Type B pancreatic cell (in vitro differentiated cells): ENCODE measurements at places on chromosomes 5 and 9. TPM values are rescaled to one million over a fixed set of nuclear protein-coding genes. Genes with fewer than 3 reads are reported as not detected.

Gene C5orf47
- not detected in 2 replicates for total RNA-seq

Gene RPS23
- 2,642 and 2,645 TPM in 2 replicates for total RNA-seq

Gene LCN15
- total RNA-seq = 0.77 and 0.93 TPM in 2 replicates

Gene PCDHB5
- 7.3 and 28.8 TPM in 2 replicates for total RNA-seq

Gene IL4
- total RNA-seq = not detected in 2 replicates

Gene RFESD
- total RNA-seq = 1.6 and 2.5 TPM in 2 replicates

Gene SLC36A3
- not detected in 2 replicates for total RNA-seq

Gene SLC25A51
- 26.9 and 32.5 TPM in 2 replicates for total RNA-seq

Gene GOLGA2
- total RNA-seq = 91.5 and 124 TPM in 2 replicates

Gene TAS2R1
- total RNA-seq = not detected in 2 replicates

Gene ZNG1A
- 22.7 and 29.2 TPM in 2 replicates for total RNA-seq

Gene ZDHHC11B
- total RNA-seq = 2.2 and 4.0 TPM in 2 replicates

Gene CATSPER3
- total RNA-seq = 0.22 and 0.74 TPM in 2 replicates

Gene IFNB1
- total RNA-seq = not detected in 2 replicates

- no peak for DNase-seq
Observed at GRCh38 chr5:126741361-126741760, 35.6 kb upstream of the LMNB1 start.

DNA sequence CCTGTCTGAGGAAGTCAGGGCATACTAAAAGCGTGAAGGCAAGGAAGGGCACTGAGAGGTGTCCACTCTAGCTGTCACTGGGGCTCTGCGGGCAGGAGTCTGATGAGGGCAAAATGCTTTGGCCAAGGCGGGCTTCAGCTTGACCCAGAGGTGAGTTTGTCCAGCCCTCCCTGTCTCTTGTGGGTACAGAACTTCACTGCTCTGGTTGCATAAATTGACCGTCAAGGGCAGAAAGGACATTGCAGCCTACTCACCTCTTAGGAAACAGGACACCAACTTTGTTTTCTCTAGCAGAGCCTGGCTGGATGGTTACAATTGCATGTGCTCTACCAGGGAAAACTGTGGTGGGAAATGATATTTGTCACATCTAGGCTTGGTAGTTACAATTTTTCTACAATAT is 170.9 kb downstream of the TMEM38B start:
- no peak for DNase-seq

- DNase-seq = no peak
Observed at GRCh38 chr9:18601026-18601425, 127.1 kb downstream of the ADAMTSL1 start.

GRCh38 chr5:42495914-42496313 is 72.7 kb downstream of the GHR start:
- DNase-seq = no peak

DNA sequence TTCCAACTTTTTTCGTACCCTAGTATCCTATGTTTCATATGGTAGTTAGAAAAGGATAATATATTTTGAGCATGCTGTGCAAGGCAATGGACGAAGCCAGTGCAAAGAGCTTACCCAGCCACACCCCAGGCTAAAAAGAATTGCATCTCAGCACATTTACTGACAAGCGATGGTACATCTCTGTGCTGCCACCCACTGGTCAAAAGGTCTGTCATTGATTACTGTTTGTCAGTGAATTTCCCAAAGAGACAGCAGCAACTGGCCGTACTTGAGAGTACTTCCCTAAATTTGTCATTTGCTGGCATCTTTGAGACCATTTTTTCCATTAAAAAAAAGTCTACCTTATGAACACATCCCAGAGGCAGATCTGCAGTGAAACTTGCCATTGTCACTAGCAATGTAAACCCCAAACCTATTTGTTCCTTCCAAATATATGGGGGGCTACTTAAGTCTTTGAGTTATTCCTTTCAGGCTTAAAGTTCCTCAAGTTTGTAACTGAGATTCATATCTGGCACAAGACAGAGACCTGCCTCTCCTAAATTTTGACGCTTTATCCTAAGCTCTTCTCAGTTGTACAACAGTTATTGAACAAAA is 184.3 kb downstream of the CTNND2 start:
- DNase-seq = no peak

DNA sequence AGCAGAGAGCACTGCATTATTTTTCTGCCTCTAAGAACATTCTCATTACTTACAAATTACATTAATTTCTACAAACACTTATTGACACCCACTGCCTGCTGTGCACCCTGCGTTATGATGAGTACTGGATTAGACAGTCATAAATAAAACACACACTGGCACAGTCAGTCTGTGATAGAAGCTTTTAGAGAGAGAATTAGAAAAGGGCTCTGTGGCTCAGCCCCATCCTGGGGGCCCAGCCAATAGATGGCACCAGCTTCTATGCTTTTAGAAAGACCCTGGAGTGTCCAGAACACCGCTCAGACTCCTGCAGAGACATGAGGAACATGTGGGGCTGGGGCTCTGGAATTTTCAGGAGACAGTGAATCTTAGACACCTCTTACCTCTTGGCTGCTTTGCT is 61.0 kb upstream of the RAPGEF1 start:
- DNase-seq = no peak

GRCh38 chr9:133090187-133090586 is 28.4 kb downstream of the CEL start:
- DNase-seq = no peak

- DNase-seq = no peak
Observed at GRCh38 chr5:141914199-141914743, 9.4 kb upstream of the DELE1 start.

- peak; percentile 64 for DNase-seq
Observed at GRCh38 chr9:93297659-93298497, 113.9 kb downstream of the WNK2 start.

DNA sequence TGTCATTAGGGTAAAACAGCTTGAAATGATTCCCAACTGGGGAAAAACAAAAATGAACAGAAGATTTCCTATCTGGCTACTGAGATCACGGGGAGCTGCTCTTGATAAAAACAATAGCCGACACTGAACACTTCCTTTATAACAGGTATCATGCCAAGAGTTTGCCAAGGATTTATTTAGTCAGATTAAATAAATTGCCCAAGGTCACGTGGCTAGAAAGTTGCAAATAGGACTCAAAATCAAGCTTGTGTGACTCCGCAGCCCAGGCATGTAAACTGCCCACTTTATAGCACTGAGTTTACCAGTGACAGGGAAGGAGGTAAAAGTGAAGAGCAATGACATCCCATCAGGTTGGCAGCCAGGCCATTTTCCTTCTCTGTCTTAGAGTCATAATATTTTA is 120.7 kb upstream of the ZNF618 start:
- no peak for DNase-seq

- no peak for DNase-seq
Observed at GRCh38 chr5:159377653-159378052, 47.4 kb upstream of the IL12B start.

GRCh38 chr9:76366275-76366674 is 28.0 kb downstream of the RFK start:
- DNase-seq = no peak

DNA sequence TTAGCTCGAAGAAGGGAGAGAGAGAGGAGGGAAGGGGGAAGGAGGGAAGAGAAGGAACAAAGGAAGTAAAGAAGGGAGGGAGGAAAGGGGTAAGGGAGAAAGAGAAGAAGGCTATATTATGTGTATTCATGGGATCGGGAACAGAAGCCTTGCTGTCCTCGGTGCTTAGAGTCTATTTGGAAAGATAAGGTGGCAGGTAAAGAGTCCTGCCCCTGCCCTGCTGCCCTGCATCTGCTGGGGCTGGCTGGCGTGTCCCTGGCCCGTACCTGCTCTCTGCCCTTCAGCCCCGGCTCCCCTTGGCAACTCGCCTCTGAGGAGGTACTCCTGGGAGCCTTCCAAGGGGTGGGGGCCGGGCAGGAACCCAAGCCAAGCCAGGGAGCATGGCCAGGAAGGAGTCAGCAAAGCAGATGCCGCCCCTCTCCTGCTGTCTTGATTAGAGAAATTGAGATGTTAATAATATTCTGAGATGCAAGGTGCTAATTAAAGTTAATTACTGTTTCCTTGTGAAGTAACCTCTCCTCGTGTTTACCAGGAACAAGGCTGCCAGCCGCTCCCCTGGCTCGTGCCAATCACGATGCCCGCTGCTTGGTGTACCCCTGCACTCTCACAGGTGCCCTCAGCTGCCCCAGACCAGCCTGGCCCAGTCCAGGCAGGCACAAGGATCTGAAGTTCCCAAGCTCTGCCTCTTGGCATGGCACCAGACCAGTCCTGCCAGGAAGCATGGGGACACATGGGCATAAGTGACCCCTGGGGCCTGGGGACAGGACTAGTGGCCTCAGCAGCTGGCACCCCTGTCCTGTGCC is 36.6 kb downstream of the PCDH1 start:
- no peak for DNase-seq

- no peak for DNase-seq
Observed at GRCh38 chr5:116388564-116389258, 185.9 kb downstream of the SEMA6A start.

- no peak for DNase-seq
Observed at GRCh38 chr5:150058480-150059126, 27.8 kb downstream of the CSF1R start.

DNA sequence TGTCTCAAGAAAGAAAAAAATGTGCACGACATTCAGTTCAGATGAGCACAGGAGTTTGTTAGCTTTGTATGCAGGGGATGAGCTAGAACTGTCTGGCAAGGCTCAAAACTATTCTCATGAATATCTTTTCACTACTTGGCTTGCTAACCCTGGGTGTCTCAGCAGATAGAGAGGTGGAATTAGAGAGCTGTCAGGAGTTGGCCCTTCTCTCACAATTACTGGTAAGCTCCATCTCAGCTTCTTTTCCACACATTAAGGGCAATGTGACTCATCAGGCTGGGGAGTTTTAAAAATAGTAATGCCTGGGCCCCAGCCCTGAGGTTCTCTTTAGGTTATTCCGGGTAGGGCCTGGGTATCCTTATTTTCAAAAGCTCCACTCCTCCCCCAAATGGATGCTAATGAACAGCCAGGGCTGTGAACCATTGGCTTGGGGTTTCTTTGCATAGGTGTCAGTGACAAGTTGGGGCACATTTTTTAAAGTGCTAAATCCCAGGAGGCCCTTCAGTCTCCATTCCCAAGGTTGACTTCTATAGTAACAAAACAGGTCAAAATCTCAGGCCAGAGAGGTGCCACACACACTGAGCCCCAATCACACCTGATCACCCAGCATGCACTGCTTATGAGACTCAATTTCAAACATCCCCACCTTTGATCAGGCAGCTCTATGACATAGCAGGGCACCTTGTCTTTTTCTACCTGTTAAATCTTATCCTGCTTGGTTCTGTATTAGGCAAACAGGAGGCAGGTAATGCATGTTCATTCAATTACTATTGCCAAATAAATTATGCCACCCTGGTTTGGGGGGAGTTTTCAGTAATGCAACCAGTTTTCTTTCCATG is 239.7 kb upstream of the DAP start:
- DNase-seq = no peak

GRCh38 chr9:126395439-126396212 is 69.0 kb downstream of the MVB12B start:
- no peak for DNase-seq

GRCh38 chr5:150258130-150258529 is 31.4 kb downstream of the CAMK2A start:
- no peak for DNase-seq

GRCh38 chr9:133821601-133822429 is 83.7 kb upstream of the SARDH start:
- no peak for DNase-seq

GRCh38 chr5:64691291-64691690 is 988 bp downstream of the SHISAL2B start:
- no peak for DNase-seq

GRCh38 chr9:33489066-33489465 is 15.3 kb upstream of the NOL6 start:
- no peak for DNase-seq

- DNase-seq = no peak
Observed at GRCh38 chr9:94157050-94157801, 73.0 kb downstream of the PTPDC1 start.

DNA sequence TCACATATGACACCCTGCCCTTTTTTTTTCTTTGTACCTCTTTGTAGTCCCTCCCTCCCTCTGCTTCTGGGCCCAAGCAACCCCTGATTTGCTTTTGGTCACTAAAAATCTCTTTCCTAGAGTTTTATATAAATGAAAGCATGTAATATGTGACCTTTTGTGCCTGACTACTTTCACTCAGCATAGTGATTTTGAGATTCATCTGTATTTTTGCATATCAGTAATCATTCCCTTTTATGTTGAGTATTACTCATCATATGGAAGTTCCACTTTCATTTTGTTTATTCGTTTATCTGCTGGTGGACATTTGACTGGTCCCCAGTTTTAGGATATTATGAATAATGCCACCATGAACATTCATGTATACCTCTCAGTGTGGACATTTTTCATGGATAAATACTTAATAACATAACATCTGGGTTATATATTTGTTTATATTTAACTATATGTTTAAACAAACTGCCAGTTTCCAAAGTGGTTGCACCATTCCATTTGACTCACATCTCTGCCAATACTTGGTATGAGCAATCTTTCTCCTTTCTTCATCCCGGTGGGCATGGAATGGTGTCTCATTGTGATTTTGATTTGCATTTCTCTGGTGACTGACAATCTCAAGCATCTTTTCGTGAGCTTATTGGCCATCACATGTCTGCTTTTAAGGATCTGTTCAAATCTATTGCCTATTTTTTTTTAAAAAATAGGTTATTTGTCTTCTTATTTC is 115.7 kb upstream of the S1PR3 start:
- no peak for DNase-seq

- no peak for DNase-seq
Observed at GRCh38 chr5:59266410-59266809, 627.1 kb downstream of the PDE4D start.

GRCh38 chr5:68339921-68340321 is 124.4 kb downstream of the PIK3R1 start:
- DNase-seq = no peak

DNA sequence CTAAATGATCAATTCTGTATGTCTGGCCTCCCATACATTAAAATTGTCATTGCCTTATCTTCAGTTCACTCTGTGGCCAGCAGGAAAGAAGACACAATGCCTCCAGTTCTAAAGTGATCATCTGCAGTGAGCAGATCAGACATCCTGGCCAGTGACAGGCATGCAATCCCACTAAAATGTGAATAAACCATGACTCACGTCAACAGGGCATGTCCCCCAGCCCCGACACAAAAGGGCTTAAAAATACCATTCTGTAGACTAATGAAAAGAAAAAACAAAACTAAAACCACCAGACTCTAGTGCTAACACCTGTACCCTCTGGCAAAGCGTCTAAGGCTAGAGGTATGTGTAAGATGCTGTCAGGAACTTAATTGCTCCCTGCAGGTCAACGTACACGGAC is 38.5 kb downstream of the DDX31 start:
- DNase-seq = no peak

GRCh38 chr5:115461093-115461492 is 83.5 kb downstream of the FEM1C start:
- DNase-seq = no peak
